ENCODE measurements at places on chromosomes 2 and 18.

- DNase-seq, result no peak
Measured at GRCh38 chr2:19971691-19972090, 18.2 kb downstream of the WDR35 start.

GRCh38 chr18:25704071-25704470 lies 352.1 kb upstream of the ZNF521 start:
- no peak for DNase-seq

- DNase-seq, result no peak
Measured at GRCh38 chr2:187118331-187119099, 269.5 kb upstream of the ZSWIM2 start.

DNA sequence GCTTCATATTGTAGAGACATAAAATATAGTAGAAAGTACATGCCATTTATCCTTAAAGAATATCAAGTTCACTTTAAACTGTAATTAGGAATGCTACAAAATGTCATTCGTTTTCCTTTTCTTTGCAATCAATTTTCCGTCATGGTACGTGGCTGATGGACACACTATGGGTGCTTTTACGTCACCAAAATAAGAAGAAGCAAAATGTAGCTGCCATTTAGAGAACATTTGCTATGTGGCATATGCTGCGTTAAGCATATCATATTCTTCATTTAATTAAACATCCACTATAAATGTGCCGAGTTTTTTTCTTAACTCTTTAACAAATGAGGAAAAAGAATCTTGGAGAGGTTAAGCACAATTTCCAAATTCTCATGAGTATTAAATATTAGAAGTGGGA lies 1358.5 kb upstream of the NXPH2 start:
- no peak for DNase-seq

- DNase-seq, result no peak
Measured at GRCh38 chr2:128374001-128374710, 55.5 kb upstream of the HS6ST1 start.

DNA sequence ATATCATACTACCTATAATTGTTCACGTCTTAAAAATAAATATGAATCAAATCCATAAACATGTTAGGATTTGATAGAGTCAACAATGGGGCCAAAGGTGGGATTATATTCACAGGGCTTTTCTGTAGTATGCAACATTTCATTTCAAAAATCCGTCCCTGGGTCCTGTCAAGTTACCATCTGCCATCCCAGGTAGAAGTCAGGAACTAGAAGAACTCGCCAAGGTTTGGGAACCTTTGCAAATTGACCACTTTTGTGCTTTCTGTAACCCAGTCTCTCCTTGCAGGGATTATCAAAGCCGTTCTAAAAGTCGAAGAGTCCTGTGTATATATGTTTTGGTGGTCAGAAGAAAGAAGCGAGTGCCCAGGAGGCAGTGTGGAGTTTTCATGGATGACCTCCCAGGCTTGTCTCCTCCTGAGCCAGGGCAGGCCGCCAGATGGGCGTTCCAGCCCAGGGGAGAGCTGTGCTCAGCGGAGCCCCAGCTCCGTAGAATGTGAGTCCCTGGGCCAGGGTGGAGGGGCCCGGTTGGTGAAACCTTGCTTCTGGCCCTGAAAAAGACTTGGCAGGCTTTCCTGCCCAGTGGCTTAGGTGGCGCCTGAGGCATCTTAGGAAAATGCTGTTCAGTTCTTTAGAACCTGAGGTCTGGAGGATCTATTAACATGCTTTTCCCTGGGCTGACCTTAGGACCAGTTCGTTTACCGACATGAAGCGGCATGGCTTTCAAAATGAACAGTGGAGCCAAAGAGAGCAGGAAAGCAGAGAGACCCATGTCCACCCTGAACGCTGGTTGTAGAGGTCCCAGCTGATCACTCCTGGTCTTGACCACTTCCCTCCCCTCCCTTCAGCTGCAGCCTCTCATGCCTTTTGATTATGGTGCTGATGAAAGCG lies 69.2 kb downstream of the LONRF2 start:
- DNase-seq, result no peak

DNA sequence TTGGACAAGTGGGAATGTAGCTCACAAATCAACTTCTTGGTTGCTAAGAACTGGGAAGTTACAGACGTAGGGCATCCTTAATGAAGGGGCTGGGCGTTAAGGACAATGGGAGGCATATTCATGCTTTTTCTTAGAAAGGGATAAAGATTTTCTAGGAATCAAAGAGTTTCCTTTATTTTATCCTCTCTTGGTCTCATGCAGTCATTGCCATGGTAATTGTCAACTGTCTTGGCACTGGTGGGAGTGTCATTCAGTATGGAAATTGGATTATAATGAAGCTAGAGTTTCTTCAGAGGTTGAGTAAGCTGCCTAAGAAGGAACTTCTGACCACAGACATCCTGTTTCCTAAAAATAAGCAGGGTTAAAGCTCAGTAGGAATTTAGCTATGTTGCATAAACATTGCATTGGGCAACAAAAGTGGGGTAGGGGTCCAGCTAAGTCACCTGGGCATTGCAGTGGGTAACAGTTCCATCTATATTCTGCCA lies 114.0 kb downstream of the LYPD6B start:
- no peak for DNase-seq

- no peak for DNase-seq
Measured at GRCh38 chr2:58925676-58926081, 684.6 kb upstream of the FANCL start.

DNA sequence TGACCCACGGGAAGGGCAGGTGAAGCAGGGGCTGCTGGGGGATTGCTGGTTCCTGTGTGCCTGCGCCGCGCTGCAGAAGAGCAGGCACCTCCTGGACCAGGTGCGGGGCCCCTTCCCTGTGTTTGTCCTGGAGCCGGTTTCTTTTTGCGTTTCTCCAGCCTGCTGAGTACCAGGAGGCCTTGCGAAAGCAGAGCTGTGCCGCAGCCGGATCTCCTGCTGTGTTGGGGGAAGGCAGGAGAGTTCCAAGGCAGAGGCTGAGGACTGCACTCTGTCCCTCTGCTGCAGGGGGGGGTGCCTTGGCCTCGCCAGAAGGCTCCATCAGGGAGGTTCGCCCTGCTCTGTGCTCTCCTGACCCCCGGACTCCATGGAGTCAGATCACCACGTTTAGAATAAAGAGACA lies 2.8 kb downstream of the CAPN10 start:
- no peak for DNase-seq

DNA sequence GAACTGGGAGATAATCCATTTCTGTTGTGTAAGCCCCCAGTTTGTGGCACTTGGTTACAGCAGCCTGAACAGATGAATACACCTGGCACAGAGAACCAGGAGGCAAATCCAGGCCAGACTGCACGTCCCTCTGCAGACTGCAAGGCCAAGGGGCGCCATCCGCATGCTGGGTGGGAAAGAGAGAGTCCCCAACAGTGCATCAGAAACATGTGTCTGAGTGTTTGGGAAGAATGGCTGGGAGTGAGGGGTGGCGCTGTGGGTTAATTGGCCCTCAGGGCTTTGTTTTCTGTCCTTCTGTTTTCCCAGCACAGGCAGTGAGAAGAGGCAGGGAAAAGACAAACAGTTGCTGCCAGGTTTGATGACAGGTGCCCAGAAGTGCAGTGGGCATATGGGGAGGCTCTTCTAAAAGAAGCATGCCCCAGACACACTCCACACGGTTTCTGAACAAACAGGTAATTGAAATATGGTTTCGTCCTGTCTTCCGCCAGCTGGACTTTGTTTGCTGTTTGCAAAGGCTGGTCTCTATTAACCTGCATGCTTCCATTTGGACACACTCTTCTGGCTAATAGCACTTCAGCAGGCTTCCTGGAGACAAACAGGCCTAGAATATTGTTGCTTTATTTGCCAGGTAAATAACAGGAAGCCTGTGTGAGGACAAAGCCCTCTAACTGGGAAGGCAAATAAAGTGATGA lies 43.4 kb upstream of the SEC11C start:
- DNase-seq, result no peak

- DNase-seq, result no peak
Measured at GRCh38 chr18:72940986-72941385, 73.2 kb upstream of the NETO1 start.

DNA sequence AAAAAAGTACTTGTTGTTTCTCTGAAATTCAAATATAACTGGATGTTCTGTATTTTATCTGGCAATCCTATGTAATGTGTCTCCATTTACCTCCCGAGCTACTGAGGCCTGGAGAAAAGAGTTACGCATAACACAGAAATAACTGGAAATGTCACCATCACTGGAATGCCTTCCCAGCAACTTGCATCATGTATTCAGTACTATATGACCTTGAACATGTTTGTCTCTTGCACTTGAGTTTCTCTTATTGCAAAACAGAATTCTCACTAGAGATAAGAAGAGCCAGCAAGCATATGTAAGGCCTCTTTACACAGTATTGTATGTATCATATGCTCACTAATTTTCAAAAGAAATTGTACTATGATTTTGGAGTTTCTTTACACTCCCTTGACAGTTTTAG lies 99.6 kb upstream of the CTAGE1 start:
- no peak for DNase-seq

GRCh38 chr2:21032338-21033236 lies 11.3 kb downstream of the APOB start:
- no peak for DNase-seq

DNA sequence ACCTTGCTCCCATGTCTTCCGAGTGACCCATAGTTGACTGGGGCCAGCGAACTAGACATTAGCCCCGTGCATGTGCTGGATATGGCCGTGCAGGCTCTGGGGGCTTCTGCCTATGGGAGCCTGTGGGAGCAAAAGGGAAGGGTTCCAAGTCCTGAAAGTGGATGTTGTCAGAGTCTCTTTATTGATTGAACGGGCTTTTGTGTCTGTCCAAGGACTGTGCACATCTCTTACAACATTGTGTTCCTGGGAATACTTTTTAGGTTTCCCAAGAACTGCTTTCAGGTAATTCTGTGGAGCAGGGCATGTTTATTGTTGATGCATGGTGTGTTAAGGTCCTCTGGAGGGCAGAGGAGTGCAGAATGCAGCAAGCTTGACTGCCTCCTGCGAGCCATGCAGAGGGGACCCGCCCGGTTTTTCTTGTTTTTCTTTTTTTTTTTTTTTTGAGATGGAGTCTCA lies 5.0 kb downstream of the RNF144A start:
- DNase-seq, result no peak

GRCh38 chr18:55522011-55522410 lies 66.0 kb downstream of the TCF4 start:
- no peak for DNase-seq

GRCh38 chr2:26576565-26577441 lies 64.4 kb downstream of the CIB4 start:
- DNase-seq, result no peak

GRCh38 chr18:22335731-22336198 lies 82.0 kb downstream of the CTAGE1 start:
- DNase-seq, result no peak

GRCh38 chr2:160493227-160494028 lies at the start of gene RBMS1:
TSS of gene RBMS1 (minus strand) at chr2:160493807. CDS start at chr2:160493363, 444 bp downstream.
- peak; percentile 45 for DNase-seq

- DNase-seq, result no peak
Measured at GRCh38 chr2:190572246-190572645, 37.7 kb upstream of the NEMP2 start.

- no peak for DNase-seq
Measured at GRCh38 chr2:182280118-182280517, 146.7 kb downstream of the PDE1A start.

DNA sequence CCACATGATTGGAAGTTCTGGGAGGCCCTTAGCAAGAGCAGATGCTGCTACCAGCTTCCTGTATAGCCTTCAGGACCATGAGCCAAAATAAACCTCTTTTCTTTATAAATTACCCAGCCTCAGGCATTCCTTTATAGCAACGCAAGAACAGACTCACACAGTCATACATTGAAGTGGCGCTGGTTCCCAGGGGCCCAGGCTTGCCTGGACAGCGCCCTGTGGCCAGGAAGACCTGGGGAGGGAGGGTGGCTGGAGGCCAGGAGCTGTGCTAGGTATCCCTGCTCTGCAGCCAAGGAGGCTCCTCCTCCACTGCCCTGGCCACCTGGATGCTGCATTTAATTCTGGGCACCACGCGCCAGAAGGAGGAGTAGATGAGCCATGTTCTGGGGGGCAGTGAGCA lies 98.1 kb downstream of the AGAP1 start:
- DNase-seq, result no peak

- DNase-seq, result no peak
Measured at GRCh38 chr2:235507928-235508327, 14.1 kb downstream of the AGAP1 start.

GRCh38 chr18:13566941-13567746 lies 159.2 kb downstream of the FAM210A start:
- DNase-seq, result no peak

- no peak for DNase-seq
Measured at GRCh38 chr18:39347701-39348100, 1782.1 kb upstream of the CELF4 start.

DNA sequence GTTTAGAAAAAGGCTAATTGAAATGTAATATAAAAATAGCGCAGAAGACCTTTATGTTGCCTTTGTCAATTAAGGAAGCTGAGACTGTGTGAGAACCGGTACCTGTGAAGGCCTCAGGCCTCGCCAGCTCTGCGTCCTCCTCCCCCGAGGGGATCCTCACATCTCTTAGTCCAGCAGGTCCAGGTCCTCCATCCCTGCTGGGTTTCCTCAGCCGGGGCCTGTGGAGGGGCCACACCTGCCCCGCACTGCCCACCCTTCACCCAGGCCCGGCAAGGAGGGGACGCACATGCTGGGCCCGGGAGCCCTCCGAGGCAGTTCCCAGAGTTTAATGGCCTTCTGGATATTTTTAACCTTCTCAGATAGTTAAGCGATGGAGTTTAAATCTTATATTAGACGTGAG lies 3.5 kb downstream of the KCNG2 start:
- no peak for DNase-seq

DNA sequence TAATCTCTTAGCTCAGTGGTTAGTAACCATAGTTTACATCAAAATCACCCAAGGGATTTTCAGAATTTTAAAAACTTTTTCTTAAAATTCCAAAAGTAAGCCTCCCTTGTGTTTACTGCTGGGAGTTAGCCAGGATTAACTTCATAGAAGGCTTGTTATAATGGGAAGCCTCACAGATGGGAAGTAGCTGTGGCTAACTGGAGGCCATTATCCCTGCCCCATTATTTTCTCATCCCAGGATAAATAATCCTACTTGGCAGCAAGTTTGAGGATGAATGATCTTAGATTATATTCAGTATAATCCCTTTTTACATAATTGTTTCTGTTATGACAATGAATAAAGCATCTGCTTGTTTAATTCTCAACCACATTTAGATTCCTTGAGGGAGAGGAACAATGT lies 25.5 kb downstream of the PLEK start:
- DNase-seq, result no peak

DNA sequence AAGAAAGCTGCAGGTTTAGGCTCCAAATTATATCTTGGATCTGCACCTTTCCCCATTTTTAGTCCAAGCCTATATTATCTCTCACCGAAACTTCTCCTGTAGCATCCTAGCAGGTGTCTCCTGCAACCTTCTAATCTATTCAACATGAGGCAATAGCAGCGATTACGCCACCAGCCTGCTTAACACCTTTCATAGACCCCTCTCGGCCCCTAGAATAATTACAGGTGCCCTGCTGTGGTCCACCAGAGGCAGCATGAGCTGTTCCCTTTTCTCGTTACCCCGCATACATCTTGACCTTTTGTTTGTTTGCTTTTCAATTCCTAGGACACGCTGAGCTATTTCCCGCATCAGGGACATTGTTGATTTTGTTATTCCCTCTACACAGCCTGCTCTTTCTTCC lies 361.9 kb downstream of the CYRIA start:
- no peak for DNase-seq

Measured in naive thymus-derived CD8-positive, alpha-beta T cell (primary cell).